ENCODE measurements at places on chromosomes 4 and X.

DNA sequence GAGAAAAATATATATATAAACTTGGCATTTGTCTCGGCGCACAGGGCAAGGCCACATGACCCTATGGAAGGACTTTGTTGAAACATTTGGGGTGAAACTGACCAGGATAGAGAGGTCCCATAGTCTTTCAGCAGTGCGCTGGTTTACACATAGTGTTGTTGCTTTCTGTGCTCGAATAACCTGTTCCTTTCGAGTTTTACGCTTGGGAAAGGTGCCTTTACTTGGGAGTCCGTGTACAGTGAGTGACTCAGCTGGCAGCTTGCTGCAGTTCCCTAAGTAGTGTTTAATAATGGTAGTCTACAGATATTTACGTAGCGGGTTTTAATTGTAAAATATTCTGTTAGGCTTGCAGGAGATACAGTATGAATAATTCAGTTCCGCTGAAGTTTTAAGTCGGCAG, 578 bp downstream of the APOOL start:
- DNase-seq = no peak
- peak overlapping the region; percentile 83 for H3K27ac ChIP-seq
- no peaks in the 10 kb centered on the region for H3K27me3 ChIP-seq

DNA sequence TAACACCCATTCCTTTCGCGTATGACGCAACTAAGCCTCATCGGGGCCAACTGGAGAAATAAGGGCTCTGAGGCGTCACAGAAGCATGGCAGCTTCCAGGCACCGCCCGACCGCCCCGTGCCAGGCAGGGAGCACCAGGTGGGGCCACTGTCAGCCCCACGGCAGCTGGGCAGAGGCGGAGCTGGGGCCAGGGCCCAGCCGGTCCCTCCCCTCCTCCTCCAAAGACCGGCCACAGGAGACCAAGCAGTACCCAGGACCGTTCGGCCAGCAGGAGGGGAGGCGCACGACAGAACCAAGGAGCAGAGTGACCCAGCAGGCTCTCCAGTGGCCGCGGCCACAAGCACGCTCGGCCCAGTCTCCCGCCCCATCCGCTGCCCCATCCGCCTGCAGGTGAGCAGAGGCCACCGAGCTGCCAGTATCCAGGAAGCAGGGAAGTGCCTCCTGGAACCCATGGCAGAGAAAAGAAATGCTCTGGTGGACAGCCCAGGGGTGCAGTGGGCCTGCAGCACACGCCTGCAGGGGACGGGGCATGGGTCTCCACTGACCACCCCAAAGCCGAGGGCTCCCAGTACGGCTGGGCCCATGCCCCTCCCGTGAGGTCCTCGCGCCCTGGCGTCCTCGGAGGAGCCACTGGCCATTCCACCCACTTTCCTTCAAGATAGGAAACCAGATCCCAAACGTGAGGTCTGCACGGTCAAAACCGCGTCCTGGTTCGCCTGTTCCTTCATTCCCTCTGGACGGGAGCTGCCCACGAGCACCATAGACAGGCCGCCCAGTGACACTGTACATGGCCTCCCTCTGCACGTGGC, 9.6 kb downstream of the CTBP1 start:
- no peak for DNase-seq
- H3K4me3 ChIP-seq = no peak overlapping the region
- H3K4me1 ChIP-seq = peaks cover 59% of the 10 kb centered on the region
- no peaks in the 10 kb centered on the region for H3K27me3 ChIP-seq

- H3K4me3 ChIP-seq = no peak overlapping the region
- H3K27me3 ChIP-seq = no peaks in the 10 kb centered on the region
- DNase-seq = no peak
- H3K4me1 ChIP-seq = no peaks in the 10 kb centered on the region
- H3K36me3 ChIP-seq = no peaks in the 10 kb centered on the region
Measured at GRCh38 chr4:129526812-129527211, 430.9 kb downstream of the C4orf33 start.

- no peaks in the 10 kb centered on the region for H3K36me3 ChIP-seq
- DNase-seq = no peak
Measured at GRCh38 chr4:117660668-117661067, 373.6 kb upstream of the NDST3 start.

- H3K27ac ChIP-seq = no peak overlapping the region
- DNase-seq = no peak
- H3K36me3 ChIP-seq = no peaks in the 10 kb centered on the region
- H3K27me3 ChIP-seq = no peaks in the 10 kb centered on the region
Measured at GRCh38 chrX:51776851-51777250, 33.6 kb downstream of the GSPT2 start.

- no peaks in the 10 kb centered on the region for H3K36me3 ChIP-seq
- H3K4me3 ChIP-seq = no peak overlapping the region
- H3K4me1 ChIP-seq = no peaks in the 10 kb centered on the region
- H3K27ac ChIP-seq = no peak overlapping the region
Measured at GRCh38 chr4:147049946-147050345, 104.3 kb upstream of the TTC29 start.

- DNase-seq = no peak
- no peak overlapping the region for H3K4me3 ChIP-seq
- no peaks in the 10 kb centered on the region for H3K36me3 ChIP-seq
- no peaks in the 10 kb centered on the region for H3K4me1 ChIP-seq
- H3K27me3 ChIP-seq = no peaks in the 10 kb centered on the region
- H3K27ac ChIP-seq = no peak overlapping the region
Measured at GRCh38 chr4:103499094-103499493, 220.7 kb downstream of the TACR3 start.

- H3K4me1 ChIP-seq = no peaks in the 10 kb centered on the region
- no peak for DNase-seq
- no peaks in the 10 kb centered on the region for H3K27me3 ChIP-seq
- no peak overlapping the region for H3K4me3 ChIP-seq
Measured at GRCh38 chr4:145865274-145865941, 73.2 kb downstream of the ZNF827 start.

- no peaks in the 10 kb centered on the region for H3K36me3 ChIP-seq
- no peaks in the 10 kb centered on the region for H3K4me1 ChIP-seq
- DNase-seq = no peak
- H3K4me3 ChIP-seq = no peak overlapping the region
- H3K27me3 ChIP-seq = no peaks in the 10 kb centered on the region
Measured at GRCh38 chr4:155077452-155078229, 130.8 kb upstream of the NPY2R start.

DNA sequence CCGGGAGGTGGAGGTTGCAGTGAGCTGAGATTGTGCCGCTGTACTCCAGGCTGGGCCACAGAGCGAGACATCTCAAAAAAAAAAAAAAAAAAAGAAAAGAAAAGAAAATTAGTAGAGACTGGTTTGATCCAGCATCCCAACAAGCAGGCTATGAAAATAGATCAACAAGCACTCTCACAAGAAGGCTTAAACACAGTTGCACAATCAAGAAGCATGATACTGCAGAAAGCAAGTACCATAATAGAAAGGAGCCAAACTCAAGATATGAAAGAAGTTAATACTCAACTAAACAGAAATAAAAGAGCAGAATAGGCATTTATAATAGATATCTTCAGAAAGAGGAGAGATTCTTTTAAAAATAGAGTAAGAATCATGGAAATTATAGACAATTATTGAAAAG, 10.6 kb downstream of the TLR6 start:
- H3K27me3 ChIP-seq = no peaks in the 10 kb centered on the region
- no peak overlapping the region for H3K27ac ChIP-seq
- H3K4me1 ChIP-seq = no peaks in the 10 kb centered on the region
- H3K4me3 ChIP-seq = no peak overlapping the region

- no peaks in the 10 kb centered on the region for H3K27me3 ChIP-seq
- peak overlapping the region; percentile 78 for H3K27ac ChIP-seq
- no peak for DNase-seq
- no peak overlapping the region for H3K4me3 ChIP-seq
- peaks cover 7% of the 10 kb centered on the region for H3K4me1 ChIP-seq
Measured at GRCh38 chrX:11239230-11239629, 54.0 kb upstream of the AMELX start.

- no peaks in the 10 kb centered on the region for H3K36me3 ChIP-seq
- H3K27me3 ChIP-seq = peaks cover 7% of the 10 kb centered on the region
- H3K27ac ChIP-seq = no peak overlapping the region
- H3K4me1 ChIP-seq = peaks cover 21% of the 10 kb centered on the region
- no peak overlapping the region for H3K4me3 ChIP-seq
Measured at GRCh38 chr4:118356731-118357130, 3.9 kb upstream of the PRSS12 start.

DNA sequence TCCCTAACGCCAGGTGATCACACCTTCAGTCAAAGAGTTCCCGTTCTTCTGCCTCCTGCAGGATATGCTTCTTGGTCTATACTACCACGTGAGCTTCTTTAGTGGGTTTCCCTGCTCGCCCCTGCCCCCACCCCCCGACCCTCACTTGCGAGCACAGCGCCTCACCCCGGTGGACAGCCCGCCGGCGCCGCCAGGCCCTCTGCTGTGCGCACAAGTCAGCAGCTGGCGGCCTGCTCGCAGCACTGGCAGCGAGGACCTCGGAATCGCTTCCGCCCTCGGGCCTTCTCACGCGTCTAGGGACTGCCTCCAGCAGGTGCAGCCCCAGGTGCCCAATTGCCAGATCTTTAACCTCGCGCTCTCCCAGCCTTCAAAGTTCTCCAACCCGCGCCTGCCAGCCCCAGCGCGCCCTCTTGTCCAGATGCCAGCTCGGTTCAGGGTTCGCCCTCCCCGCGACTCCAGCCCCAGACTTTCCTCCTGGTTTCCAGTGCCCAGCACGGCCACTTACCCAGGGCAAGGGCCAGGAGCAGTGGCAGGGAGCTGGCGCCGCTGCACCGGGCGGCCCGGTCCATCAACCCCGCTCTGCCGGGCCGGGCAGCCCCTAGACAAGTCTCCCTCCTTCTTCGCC, 454 bp downstream of the BTC start:
- no peak for DNase-seq
- H3K4me3 ChIP-seq = peak overlapping the region; percentile 70
- H3K4me1 ChIP-seq = peaks cover 3% of the 10 kb centered on the region
- H3K27me3 ChIP-seq = no peaks in the 10 kb centered on the region
- no peaks in the 10 kb centered on the region for H3K36me3 ChIP-seq

DNA sequence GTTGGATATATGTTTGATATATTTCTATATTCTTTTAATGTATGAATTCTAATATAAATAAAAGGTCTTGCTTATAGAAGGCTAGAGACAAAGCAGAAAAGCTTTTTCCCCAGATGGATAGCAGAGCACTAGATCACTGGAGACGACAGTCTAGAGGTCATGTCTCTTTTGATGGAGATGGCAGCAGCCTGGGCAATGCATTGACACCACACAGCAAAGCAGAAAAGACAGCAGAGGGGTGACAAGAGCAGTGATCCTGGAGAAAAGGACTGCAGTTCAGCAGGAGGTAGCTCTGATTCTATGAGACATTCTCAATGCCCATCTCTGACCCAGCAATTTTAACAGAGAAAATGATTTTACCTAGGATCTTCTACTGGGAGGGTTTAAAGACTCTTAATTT, 210.6 kb downstream of the DTHD1 start:
- H3K36me3 ChIP-seq = no peaks in the 10 kb centered on the region
- no peak for DNase-seq
- H3K4me3 ChIP-seq = no peak overlapping the region
- no peaks in the 10 kb centered on the region for H3K4me1 ChIP-seq

DNA sequence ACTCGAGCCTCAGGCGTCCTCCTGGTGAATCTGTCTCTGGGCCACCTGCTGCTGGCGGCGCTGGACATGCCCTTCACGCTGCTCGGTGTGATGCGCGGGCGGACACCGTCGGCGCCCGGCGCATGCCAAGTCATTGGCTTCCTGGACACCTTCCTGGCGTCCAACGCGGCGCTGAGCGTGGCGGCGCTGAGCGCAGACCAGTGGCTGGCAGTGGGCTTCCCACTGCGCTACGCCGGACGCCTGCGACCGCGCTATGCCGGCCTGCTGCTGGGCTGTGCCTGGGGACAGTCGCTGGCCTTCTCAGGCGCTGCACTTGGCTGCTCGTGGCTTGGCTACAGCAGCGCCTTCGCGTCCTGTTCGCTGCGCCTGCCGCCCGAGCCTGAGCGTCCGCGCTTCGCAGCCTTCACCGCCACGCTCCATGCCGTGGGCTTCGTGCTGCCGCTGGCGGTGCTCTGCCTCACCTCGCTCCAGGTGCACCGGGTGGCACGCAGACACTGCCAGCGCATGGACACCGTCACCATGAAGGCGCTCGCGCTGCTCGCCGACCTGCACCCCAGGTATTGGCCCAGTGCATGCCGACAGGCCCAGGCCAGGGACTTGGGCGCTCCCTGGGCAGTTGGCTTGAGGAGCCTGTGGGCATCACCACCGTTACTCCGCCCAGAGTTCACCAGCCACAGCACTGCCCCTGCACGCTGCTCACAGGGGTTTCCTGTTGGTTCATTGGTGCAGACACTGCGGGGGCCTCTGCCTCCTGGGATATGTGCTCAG, 1.1 kb downstream of the GPR78 start:
- no peak for DNase-seq
- peaks cover 16% of the 10 kb centered on the region for H3K4me1 ChIP-seq
- no peak overlapping the region for H3K4me3 ChIP-seq
- H3K27me3 ChIP-seq = peaks cover 4% of the 10 kb centered on the region
- H3K36me3 ChIP-seq = no peaks in the 10 kb centered on the region

- no peaks in the 10 kb centered on the region for H3K4me1 ChIP-seq
- no peaks in the 10 kb centered on the region for H3K27me3 ChIP-seq
- H3K36me3 ChIP-seq = no peaks in the 10 kb centered on the region
- no peak for DNase-seq
- no peak overlapping the region for H3K27ac ChIP-seq
- no peak overlapping the region for H3K4me3 ChIP-seq
Measured at GRCh38 chr4:74083546-74083945, 15.4 kb downstream of the CXCL2 start.

DNA sequence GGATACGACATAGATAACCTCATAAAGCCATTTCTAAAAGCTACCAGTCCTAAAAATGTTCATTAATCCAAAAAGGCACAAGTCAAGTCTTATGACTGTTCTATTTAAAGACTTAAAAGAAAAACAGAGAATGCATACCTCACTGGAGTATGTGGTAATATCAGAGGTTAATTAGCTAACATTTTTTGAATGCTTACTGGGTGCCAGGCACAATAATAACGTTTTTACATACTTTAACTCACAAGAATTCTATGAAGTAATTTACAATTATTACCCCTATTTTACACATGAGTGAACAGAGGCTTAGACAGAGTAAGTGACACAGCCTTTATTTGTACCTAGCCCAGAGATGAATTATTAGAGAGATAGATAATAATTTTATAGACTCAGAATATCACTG, 207.5 kb downstream of the PDGFC start:
- H3K27me3 ChIP-seq = no peaks in the 10 kb centered on the region
- no peak overlapping the region for H3K4me3 ChIP-seq
- no peak for DNase-seq
- no peaks in the 10 kb centered on the region for H3K4me1 ChIP-seq
- no peak overlapping the region for H3K27ac ChIP-seq

DNA sequence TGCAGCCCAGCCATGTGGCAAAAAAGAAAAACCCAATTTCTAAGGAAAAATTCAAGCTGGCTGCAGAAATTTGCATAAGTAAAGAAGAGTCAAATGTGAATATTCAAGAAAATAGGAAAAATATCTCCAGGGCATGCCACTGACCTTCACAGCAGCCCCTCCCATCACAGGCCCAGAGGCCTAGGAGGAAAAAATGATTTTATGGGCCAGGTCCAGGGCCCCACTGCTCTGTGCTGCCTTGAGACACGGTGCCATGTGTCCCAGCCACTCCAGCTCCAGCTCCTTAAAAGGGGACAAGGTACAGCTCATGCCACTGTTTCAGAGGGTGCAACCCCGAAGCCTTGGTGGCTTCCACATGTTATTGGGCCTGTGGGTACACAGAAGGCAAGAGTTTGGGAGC, 182.7 kb upstream of the FGF16 start:
- H3K4me3 ChIP-seq = no peak overlapping the region
- no peak for DNase-seq
- no peaks in the 10 kb centered on the region for H3K4me1 ChIP-seq
- no peaks in the 10 kb centered on the region for H3K27me3 ChIP-seq
- no peak overlapping the region for H3K27ac ChIP-seq
- no peaks in the 10 kb centered on the region for H3K36me3 ChIP-seq

Measured in esophagus squamous epithelium (tissue), 5 donors.